BJ (cell line): ENCODE measurements at places on chromosomes 5 and 9.

DNA sequence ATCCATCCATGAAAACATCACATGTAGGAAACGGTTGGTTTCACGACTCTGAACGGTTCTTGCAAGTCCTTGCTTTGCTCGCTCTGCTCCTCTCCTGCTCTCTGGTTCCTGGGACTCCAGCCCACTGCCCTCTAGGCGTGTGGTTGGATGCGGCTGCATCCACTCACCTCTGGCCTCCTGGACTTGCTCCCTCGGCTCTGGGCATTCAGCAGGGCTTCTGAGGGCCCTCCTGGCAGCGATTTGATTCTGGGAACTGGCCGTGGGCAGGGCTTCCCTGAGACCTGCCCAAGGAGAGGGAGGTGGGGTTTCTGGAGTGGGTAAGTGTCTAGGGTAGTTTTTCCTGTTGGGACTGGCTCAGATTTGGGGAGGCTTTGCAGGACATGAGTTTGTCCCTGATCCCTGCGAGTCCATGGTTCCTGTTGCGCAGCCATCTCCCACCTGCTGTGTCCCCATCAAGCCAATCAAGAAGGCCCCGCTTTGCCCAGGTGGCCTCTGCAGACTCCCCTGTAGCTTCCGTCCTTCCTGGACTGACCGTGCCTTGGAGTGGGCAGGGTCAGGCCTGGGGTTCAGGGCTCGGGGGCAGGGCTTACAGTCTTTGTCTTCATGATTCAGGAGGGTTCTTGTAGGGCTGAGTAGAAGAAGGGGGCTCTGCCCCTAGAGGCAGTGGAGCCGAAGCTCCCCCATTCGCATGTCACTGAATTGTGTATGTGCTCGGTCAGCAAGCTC is 192.3 kb downstream of the CACNA1B start:
- DNase-seq, result no peak

- DNase-seq, result no peak
Measured at GRCh38 chr9:87567983-87568382, 70.3 kb downstream of the DAPK1 start.

GRCh38 chr5:122102825-122103224 is 24.8 kb upstream of the LOX start:
- DNase-seq, result no peak

DNA sequence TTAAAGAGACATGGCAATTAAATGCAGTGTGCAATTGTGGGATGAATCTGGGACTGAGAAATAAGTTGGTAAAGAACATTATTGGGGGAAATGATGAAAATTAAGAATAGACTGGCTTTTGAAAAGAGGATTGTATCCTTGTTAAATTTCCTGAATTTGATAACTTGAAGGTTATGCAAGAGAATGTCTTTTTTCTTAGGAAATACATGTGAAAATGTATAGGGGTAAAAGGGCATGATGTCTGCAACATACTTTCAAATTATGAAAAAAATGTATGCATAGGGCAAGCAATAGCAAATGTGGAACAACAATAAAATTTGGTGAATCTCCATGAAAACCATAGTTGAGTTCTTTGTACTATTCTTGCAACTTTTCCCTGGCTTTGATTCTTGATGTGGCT is 24.1 kb downstream of the PTTG1 start:
- DNase-seq, result no peak

DNA sequence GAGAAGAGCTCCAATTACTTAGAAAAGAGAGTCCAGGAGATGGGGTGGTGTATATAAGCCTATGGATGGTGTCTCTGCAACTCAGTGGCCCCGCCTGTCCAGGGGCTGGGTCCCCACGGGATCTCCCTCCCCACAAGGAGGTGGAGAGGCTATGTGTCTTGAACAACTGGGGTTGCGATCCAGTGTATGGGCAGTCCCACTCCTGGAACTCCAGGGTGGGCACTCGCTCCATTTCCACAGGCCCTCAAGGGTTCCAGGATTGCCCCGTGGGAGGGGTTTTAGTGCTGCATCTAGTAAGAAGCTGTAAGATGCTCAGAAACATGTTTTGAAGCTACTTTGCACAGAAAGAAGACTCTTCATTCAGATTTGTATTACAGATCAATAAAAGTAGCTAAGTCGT is 558 bp upstream of the SMAD5 start:
- no peak for DNase-seq

DNA sequence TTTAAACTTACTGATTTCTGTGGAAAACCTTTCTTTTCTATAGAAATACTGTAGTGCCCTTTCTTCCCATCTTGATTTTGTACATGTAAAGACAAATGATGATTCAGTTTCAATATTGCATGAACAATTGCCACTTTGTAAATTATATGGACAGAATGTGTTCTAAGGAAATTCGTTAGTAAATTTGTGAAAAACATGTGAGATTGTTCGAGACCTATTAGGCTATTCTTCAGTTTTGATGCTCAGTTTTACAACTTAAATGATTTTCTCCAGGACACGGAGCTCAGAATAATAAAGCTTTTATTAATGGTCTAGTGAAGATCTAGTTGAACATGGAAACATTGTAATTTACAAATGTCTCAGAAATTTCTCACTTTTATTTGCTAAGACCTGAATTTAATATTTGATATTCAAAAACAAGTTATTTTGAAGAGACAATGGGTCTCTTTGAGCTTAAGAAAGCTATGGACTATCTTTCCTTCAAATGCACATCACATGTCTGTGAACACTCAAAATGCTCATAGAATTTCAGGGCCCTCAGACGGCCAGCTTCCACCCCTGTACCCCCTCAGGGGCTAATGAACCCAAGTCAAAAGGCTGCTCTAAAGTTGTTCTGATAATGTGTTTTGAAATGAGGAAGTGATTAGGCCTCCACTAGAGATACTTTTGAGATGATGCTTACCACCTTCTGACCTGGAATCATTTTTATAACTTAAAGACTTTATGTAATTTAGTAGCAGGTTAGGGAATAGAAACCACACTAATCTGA is 54.1 kb upstream of the FSD1L start:
- no peak for DNase-seq

DNA sequence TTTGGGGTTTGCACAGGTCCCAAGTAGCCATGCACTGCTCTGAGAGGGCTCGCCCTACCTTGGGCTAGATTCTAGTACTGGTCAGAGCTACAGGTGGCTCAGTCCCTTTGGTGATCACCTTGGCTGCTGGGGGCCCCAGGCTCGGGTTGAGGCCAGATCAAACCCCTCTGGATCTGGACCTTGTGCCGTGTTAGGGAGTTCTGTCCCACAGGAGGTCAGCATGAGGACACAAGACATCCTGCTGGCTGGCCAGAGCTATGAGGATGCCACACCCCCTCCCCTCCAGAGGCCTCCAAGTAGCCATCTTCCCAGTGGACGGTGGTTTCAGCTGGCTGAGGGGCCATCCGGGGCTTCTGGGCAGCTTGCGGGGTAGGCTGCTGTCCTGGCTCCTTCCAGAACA is 10.6 kb downstream of the CDK20 start:
- DNase-seq, result no peak

GRCh38 chr9:16002816-16003215 is 450.0 kb downstream of the CCDC171 start:
- no peak for DNase-seq

- DNase-seq, result no peak
Measured at GRCh38 chr9:3478549-3478953, 47.2 kb downstream of the RFX3 start.

GRCh38 chr9:128685636-128686489 is 3.2 kb upstream of the SET start:
- no peak for DNase-seq
